GM10248 (cell line): ENCODE measurements at places on chromosomes 3 and 15.

DNA sequence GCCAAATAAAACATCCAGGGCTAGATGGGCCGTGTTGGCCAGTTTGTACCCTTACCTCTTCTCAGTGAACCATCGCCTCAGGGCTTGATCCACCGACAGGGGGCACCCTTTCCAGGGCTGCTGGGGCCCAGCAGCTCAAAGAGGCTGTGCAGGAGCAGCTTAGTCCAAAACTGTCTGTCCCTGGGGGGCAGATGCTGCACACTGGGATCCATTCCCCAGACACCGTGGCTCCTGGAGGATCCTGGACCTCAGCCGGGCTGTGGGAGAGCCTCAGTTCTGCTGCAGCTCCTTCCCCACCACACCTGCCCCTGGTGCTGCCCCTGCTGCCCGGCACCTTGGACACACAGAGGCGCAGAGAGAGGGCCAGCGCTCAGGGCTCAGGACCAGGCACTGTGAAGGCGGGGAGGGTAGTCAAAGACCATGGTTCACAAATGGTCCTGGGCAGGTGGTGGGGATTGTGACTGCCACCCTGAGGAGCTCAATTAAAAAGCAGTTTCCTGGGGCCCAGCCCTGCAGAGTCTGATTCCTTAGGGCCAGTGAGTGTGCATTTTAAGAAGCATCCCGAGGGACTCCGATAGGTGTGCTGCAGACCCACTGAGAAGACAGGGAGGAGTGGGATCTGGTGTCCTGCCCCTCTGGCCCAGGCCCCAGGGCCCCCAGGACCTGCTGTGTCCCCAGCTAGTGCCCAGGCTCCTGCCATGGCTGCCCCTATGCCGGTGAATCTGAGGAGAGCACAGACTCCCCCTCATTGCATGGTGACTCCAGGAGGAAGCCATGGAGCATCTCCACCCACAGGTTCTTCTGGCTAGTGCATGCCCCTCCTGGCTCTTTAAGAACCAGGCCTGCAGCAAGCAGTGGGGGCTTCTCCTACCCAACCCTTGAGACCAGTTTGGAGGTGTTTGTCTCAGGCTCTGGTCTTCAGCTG is 86.5 kb upstream of the PRR20G start:
- peak; percentile 48 for DNase-seq

DNA sequence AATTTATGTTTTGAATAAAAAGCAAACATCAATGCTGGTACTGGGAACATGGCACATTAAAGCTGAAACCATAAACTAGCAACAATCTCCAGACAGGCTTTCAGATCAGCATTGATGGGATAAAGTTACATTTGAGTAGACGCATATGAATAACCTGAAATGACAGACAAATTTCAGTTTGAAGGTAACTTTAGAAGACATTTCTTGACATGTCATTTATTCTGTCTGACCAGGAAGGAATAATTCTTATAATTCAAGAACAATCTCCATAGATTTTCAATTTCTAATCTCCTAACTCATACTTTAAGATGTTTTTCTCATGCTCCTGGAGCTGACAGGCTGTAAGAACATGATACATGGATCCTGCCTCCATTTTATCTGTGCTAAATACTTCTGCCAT is 69.8 kb downstream of the PLCH1 start:
- no peak for DNase-seq

GRCh38 chr15:87527875-87528274 is 728.7 kb downstream of the NTRK3 start:
- no peak for DNase-seq

GRCh38 chr3:150242220-150242936 is 165.7 kb upstream of the TSC22D2 start:
- DNase-seq, result no peak
